ENCODE measurements at places on chromosomes 5 and 9. TPM values are rescaled to one million over a fixed set of nuclear protein-coding genes. Genes with fewer than 3 reads are reported as not detected.

DNA sequence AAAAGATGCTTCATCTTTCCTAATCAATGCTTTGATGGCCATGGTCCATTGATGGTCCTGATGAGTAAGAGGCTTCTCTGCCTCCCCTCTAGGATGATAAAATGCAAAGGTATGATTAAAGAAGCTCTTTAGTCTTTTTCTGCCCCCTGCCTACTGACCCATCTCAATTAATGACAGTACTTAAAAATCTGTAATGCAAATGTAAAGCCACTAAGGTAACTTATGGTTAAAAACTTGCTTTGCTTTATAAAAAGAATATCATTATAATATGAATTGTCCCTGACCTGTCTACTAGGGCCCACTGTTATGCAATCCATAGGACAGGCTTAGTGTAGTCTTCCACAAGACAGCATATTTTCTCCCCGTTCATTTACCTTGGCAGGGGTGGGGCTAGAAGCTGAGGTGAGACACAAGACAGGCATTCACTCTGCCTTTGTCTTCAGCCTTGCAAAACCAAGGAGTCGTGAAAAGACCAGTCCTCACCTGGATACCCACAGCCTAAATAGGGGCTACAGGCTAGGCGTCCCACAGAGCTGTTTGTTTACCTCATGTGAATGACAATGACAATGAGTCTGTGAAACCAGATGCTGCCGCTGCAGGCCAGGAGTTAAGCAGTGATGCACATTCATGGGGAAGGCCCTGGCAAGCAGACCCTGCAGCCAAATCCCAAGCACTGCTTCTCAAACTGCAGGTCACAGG is 60.4 kb downstream of the BNC2 start:
- DNase-seq, result no peak

MAMDC4 gene
- total RNA-seq, result 1.0 TPM

MCTP1 gene
- 15.9 TPM for total RNA-seq

DNA sequence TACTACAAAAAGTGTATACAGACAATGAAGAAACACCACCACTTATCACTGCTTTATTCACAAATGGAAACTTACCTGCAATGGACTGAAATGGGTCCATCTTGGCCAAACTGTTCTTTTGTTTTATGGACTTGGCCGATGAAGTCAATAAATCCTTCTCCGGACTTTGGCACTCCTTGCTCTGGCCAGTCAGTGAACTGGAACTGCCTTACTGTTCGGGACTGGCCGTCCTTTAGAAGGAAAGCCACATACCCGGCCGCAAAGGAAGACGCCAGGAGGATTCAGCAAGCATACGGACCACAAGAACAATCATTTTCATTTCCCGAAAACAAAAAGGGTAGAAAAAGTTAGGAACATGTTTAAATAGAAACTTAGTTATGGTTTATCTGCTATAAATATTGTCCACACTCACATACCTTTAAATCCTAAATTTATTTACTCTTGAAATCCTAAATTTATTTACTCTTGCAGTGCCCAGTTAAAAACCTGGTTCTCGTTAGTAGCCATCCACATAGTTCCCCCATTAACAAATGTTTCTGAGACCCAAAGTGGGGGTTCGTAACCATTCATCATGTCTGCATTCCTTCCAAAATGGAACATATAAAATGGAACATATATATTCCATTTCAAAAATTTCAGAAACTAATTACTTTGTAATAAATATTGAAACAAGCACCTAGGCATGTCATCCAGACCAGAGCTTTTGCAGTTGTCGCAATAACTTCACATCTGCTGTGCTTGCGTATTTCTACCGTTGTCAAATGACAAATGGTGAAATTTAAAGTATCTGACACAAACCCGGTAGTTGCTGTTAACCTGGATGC is 532.1 kb upstream of the DMAC1 start:
- DNase-seq, result no peak

DNA sequence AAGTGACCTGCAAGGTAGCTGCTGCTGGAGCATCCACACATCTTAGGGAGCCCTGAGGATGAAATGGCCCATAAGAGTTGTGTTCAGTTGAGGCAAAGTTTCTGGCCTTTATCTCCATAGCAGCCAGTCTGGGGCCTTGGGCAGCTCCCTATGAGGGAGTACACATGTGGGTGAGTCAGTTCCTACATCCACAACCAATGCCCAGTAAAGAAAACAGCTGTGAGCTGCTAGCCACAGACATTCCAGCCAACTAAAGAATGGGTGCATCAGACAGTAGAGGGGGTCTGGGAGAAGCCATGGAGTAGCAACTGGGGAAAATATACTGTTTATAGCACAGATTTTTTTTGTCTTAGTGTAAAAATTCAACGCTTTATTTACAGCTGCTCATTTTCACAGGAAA is 720.7 kb downstream of the TLE1 start:
- DNase-seq, result peak; percentile 63

SLC34A3 gene
- not detected for total RNA-seq

TSTD2 gene
- total RNA-seq, result 16.2 TPM

DNA sequence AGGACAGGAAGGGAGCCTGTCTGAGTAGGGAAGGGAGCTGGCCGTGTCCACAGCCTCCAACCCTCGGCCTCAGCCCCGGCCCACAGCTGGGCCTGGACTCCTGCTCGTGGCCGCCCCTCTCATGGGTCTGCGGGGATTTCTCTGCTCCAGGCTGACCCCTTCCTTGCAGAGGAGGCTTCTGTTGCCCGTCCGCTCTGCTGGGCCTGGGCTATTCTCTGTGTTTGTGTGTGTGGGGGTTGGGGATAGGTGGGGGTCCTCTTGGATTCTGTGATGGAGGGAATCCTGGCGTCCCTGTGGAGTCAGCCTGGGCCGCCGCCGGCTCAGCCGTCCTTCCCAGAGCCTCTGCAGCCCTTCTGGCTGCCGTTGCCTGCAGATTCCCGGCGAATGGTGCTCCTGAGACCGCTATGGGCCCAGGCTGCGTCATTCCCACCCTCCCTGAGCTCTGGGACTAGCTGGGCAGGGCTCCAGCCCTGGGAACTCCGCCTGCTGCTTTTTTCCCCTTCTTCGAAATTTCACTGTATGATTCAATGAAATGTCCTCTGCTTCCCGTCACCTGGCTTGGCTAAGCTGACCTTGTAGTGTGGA is 64.2 kb downstream of the FGF18 start:
- DNase-seq, result no peak

MYMK gene
- not detected for total RNA-seq

GRCh38 chr9:131475111-131475955 is 27.4 kb upstream of the POMT1 start:
- no peak for DNase-seq

DNA sequence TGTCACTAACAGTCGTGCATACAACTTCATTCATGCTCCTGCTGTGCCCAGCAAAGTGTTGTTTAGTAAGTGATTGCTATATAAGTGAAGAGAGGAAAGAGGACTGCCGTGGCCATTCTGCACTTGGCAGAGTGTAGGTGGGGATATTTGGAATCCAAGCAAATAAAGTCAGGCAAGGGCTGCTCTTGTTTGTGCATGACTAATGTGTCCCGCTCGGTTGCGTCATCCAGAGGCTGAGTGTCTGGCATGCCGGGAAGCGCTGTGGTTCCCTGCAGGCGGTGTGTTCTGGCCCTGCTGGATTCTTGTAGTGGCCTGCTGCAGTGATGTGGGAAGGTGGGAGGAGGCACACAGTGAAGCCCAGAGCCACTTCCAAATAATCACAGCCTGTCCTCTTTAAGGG is 136.9 kb upstream of the ANKH start:
- peak; percentile 81 for DNase-seq

DNA sequence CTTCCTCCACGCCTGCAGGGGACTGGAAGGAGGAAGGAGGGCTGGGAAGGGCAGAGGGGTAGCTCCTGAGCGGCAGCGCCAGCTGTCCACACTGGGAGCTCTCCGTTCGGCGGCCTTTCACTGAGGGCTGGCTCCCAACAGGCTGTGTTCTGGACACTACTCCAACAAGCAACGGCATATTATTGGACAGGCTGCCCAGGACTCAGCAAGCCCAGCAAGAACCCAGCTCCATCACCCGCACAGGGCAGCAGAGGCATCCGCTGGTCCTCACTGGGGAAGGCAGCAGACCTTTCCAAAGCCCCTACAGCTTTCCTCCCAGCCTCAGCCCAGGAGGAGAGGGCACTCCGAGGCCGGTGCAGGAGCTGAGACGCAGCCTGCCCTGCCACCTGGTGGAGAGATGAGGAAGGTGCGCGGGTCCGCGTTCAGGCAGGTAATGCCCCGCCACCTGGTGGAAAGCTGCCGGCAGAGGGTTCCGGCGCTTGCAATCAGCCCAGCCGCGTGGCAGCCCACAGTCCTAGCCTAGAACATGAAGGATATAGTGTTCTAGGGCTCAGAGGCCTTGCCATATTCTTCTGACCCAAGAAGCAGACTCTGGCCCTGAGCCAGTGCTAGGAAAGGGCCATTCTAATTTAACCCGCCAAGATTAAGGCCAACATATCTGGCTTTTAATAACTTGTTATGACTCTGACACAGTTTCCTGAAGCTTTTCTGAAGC is 74.4 kb downstream of the NRG2 start:
- DNase-seq, result peak; percentile 74

DNA sequence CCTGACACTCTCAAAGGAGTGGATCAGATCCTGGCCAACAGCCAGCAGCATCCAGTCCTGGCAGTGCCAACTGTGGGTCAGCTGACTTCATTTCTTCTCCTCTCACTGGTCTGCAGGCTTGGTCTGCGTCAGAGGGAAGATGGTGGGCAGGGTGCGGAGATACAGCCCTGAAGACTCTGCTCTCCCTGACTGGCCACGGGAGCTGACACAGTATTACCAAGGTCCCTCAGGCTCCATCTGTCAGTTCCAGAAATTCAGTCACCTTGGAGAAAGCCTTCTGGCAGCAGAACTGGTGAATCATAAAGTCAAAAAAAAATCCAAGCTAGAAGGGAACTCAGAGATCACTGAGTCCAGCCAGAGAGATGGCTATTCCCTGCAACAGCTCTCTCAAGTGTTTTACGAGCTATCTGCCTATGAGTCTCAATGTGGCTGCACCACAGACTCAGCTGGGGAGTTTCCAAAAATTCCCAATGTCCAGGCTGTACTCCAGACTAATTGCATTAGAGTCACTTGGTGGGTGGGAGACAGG is 27.9 kb downstream of the C1QTNF2 start:
- DNase-seq, result no peak

HSPA5 gene
- total RNA-seq, result 50.3 TPM

- DNase-seq, result no peak
These were observed 90.3 kb downstream of the ARHGEF28 start for GRCh38 chr5:73716284-73716808.

GRCh38 chr5:136232316-136232715 is 39.4 kb upstream of the SMIM32 start:
- no peak for DNase-seq

DNA sequence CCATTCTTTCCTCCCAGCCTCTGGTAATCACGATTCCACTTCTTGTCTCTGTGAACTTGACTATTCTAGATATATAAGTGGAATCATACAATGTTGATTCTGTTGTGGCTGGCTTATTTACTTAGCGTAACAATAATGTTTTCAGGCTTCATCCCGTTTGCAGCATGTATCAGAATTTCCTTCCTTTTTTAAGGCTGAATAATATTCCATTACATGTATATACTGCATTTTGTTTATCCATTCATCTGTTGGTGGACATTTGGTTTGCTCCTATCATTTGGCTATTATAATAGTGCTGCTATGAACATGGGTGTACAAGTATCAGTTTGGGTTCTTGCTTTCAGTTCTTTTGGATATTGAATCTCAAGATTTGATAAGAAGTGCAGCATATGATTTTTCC is 239.7 kb upstream of the ZNF608 start:
- no peak for DNase-seq

GRCh38 chr9:124621371-124622328 is 114.5 kb upstream of the NR5A1 start:
- DNase-seq, result peak; percentile 76

SLCO6A1 gene
- not detected for total RNA-seq

- DNase-seq, result peak; percentile 90
These were observed 148.2 kb upstream of the KLF4 start for GRCh38 chr9:107637421-107638420.

CDK9 gene
- 16.8 TPM for total RNA-seq

CCL21 gene
- not detected for total RNA-seq

LEAP2 gene
- 0.37 TPM for total RNA-seq

PCDHGC5 gene
- total RNA-seq, result not detected

GRCh38 chr9:96130970-96131369 is 171.0 kb downstream of the HSD17B3 start:
- peak; percentile 42 for DNase-seq

GRCh38 chr5:54693936-54694657 is 176.5 kb downstream of the SNX18 start:
- DNase-seq, result no peak

- no peak for DNase-seq
These were observed 21.0 kb upstream of the PTPRD start for GRCh38 chr9:10633785-10634184.

ANKRD55 gene
- total RNA-seq, result not detected

GRCh38 chr5:62767650-62768049 is 189.0 kb downstream of the LRRC70 start:
- DNase-seq, result no peak

DNA sequence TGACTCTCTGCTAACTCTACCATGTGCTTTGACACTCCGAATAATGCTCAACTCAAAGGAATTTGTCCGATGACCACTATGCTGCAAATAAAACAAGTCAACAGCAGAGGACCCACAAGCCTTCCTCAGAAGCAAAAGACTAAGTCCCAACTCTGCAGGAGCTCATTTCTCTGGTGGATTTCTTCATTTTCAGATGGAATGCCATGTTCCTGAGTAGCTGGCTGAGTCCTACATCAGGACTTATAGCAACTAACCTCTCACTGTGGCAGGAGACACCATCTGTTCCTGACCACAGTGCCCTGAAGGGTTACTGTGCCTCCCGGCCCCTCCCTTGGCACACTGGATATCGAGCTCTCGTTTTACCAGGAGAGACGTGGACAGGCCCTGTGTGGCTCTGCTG is 20.8 kb downstream of the LHFPL2 start:
- no peak for DNase-seq

TAF11L5 gene
- total RNA-seq, result not detected

DNA sequence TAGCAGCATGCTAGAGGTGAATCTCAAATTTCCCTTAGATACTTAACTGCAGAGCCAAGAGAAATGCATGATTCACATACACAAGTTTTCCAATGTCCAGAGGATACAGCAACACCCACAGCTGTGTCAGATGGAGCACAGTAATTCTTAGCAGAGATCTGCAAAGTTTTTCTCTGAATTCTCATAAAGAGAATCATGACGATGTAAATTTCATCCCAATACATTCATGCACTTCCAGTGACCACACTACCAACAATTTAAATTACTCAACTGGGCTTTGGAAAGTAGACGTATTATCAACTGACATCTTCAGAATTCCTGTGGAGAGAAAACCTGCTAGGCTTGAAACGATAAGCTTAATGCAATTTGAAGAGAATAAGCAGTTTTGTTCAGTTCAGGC is 378.8 kb upstream of the TLE4 start:
- no peak for DNase-seq

Data from SJSA1 (cell line).